ENCODE measurements at places on chromosomes 4 and X.
A peak's percentile ranks its signal among the peaks of the same experiment; 100 is the strongest.

- no peak for DNase-seq
Observed at GRCh38 chr4:33954759-33955158, 2289.6 kb downstream of the ARAP2 start.

- no peak for DNase-seq
Observed at GRCh38 chrX:38639730-38640129, 78.4 kb downstream of the TSPAN7 start.

GRCh38 chr4:187711586-187711985 is 284.0 kb upstream of the ZFP42 start:
- no peak for DNase-seq

DNA sequence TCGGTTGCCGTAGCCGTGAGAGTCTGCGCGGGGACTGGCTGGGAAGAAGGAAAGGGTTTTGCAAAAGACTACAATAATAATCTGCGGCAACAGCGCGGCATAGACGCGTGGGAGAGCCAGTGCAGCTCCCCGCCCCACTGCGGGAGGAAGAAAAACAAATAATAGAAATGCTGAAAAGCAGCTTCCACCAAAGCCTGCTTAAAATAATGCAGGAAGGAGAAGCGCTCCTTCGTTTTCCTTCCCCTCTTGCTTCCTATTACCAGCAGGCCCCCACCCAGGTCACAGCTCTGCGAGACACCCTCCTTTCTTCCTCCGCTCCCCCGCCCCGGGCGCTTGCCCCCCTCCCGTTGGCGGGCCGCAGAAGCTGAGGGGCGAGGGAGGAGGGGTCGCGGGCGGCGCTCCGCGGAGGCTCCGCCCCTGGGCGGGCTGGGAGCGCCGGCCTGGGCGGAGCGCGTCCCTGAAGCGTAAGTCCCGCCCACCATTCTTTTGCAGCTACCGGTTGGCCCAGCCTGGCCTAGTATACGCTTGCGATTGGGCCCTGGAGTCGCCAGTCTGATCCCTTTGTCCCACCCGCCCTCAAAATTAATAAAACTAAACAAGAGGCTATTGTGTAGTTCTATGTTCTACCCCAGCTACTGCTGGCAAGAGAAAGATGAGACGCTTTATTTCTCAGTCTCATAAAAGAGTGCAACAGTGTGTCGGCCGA is 636 bp upstream of the AMOT start:
- DNase-seq, result peak; percentile 90

- no peak for DNase-seq
Observed at GRCh38 chrX:42094218-42094617, 170.9 kb upstream of the CASK start.

GRCh38 chr4:38905652-38906385 is 38.2 kb downstream of the FAM114A1 start:
- no peak for DNase-seq

GRCh38 chrX:19924285-19924684 is 36.9 kb upstream of the SH3KBP1 start:
- no peak for DNase-seq

- DNase-seq, result no peak
Observed at GRCh38 chr4:172555725-172556124, 612.9 kb upstream of the GALNT7 start.

GRCh38 chr4:31427691-31428090 is 707.5 kb downstream of the PCDH7 start:
- no peak for DNase-seq

GRCh38 chr4:75717408-75717807 is 7.0 kb upstream of the USO1 start:
- no peak for DNase-seq

DNA sequence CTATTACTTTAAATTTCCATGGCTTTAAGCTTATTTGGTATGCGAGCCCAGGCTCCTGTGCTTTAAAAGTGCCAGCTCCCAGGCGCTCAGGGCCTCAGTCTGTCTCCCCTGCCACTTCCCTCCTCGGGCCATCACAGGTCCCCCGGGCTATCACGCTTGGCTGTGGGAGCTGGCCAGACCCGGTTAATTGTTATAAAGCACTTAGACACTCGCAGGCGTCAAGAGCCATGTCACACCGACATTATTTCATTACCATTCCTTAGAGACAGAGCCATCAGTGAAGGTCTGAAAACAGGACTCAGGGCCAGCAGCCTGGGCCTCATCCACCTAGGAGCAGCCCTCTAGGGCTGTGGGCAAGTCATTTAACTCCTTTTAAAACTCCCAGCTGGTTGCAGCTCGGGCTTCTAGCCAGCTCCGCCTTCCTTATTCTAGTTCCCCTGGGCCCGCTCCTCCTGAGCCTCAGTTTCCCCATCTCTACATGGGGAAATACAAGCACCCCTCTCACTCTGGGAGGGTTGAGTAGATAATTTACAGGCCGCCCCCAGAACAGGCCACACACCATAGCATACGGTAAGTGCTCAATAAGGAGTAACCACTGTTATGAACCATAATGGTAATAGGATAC is 99.0 kb downstream of the HMX1 start:
- no peak for DNase-seq

DNA sequence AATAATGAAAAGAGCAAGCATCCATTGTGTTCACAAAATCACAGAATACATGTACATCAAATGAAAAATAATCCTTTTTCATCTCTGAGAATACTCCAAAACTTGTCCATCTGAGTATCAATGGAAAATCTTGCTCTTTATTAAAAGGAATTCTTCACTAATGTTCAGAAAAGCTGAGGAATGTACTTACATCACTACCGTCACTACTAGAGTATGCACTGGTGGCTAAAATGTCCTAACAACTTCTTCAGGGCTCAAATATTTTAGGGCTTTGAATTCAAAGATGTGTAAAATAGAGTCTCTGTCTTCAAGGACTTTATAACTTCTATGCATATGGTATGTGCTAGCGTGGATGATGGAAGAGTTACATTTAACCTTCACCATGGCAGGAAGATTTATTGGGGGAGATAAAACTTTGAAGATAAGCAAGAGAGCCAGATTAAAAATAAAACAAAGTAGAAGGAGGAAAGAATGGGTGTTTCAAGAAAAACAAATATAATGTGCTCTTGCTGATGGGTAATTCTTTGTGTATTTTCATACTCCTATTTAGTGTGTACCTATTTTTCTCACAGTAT is 55.1 kb downstream of the DMD start:
- no peak for DNase-seq

GRCh38 chr4:33725861-33726260 is 2518.5 kb downstream of the ARAP2 start:
- no peak for DNase-seq

DNA sequence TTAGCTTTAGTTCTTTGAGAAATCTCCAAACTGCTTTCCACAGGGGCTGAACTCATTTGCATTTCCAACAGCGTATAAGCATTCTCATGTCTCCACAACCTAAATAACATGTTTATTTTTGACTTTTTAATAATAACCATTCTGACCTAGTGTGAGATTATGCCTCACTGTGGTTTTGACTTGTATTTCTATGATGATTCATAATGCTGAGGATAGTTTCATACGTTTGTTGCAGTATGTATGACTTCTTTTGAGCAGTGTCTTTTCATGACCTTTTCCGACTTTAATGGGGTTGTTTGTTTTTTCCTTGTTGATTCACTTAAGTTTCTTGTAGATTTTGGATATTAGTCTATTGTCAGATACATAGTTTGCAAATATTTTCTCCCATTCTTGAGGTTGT is 1833.0 kb upstream of the PCDH10 start:
- DNase-seq, result no peak

DNA sequence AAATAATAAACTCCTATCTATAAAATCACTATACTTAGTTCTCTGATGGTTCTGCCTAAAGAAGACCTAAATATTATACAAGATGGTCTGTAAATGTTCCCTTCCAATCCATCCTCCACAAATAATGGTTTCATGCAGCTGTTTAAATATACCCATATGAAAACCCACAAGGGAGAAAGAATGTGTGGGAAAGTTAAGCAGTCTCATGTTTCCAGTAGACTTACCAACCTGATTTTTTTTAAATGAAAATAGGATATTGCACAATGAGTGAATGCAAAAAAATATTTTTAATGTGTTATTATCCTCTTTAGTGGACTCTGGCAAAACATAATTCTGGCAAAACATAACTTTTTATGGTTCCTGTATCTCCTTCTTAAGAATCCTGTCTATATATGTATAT is 23.3 kb downstream of the CAMK2D start:
- no peak for DNase-seq

- no peak for DNase-seq
Observed at GRCh38 chrX:71440401-71440800, 74.2 kb downstream of the TAF1 start.

GRCh38 chrX:22128961-22129360 is 96.8 kb downstream of the PHEX start:
- no peak for DNase-seq

GRCh38 chrX:39159921-39160507 is 358.8 kb downstream of the MID1IP1 start:
- DNase-seq, result no peak

DNA sequence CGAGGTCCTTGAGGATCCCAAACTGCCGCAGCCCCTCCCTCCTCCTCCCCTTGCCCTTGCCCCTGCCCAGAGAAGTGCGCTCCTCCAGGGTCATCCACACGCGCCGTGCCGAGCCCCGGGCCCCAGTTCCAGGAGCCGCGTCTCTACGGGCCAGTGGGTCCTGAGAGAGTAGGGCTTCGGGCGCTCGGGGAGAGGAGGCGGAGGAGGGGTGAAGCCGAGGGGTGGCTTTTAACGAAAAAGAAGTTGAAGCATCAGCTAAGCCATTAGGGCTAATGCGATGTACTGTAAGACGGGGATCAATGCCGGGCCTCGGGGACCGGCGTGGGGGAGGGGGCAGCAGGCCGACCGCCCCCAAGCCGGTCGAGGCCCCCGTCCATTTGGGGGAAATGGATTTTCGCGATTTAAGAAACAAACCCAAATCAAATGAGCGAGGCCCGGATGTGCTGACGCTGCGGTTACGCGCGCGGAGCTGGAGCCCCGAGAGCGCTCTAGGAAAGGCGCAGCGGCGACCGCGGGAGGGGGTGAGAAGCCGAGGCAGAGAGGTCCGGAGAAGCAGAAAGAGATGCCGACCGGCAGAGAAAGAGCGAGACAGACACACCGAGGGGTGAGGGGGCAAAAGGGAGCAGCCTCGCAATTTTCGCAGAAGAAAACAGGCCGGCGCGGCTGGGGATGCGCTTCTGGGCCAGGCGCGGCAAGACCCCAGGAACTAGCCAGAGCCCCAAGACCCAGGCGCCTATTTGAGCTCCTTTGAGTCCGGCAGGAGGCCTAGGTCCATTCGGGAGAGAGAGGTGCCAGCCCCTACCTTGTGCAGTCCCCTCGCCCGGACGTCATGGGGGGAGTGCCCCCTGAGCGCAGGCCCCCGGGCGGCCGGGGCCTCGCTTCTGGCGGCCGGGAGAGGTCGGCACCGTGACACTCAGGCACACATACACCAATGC is 13.6 kb downstream of the HMX1 start:
- no peak for DNase-seq

- DNase-seq, result no peak
Observed at GRCh38 chrX:45788315-45788714, 587.6 kb upstream of the DIPK2B start.

DNA sequence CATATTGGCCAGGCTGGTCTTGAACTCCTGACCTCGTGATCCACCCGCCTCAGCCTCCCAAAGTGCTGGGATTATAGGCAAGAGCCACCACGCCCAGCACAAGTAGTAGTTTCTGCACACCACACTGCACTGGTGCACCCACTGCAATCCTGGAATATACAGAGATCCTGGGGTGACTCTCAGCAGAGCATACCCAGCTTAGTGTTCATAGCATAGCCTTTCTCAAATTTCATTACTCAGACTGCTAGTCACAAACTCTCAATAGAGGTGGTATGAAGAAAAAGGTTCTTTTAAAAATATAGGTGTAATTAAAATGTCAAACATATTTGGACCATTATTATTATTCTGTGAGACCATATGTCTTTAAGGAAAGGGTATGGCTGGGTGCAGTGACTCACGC is 6.2 kb upstream of the ARHGAP10 start:
- no peak for DNase-seq

DNA sequence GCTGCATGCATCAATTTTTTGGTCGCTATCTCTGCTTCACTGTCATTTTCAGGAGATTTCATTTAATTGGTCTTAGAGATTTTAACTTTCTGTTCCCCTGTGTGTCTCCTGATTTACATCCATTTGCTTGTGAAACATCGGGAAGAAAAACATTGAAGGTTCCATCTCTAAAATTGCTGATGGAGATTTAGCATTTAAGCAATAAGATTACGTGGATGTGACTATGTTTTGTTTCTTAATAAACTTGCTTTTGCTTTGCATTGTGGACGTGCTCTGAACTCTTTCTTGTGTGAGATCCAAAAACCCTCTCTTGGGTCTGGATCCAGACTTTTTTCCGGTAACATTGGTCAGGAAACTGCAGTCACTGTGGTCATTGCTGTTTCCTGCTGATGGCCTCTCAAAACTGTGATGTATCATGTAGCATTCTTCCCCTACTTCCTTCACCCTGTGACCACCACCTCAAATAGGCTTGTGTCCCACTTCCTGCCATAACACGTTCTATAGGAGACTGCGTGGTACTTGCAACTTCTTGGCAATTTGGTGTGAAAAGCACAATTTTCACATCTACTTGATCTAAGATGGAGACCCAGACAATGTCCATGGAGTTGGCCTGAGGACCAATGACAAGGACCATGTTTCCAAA is 4.9 kb downstream of the CXCL2 start:
- DNase-seq, result no peak

DNA sequence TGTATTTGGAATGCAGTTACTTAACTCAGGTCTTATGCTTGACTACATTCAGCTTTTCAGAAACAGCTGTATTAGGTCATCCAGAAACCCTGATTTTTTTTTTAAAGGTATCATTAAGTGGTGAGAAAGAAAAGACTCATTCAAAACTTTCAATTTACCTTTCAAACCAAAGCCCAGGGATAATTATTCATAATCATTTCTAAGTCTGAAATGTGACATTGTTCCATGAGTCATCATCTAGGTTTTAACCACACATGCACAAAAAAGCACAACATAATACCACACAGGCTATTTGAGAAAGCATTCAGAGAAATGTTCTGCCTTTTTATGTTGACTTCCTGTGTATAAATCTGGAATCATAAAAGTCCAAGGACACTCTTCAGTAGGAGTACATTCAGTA is 288.2 kb downstream of the IL1RAPL2 start:
- DNase-seq, result no peak

GRCh38 chr4:153676984-153677383 is 7.1 kb upstream of the TLR2 start:
- no peak for DNase-seq

- no peak for DNase-seq
Observed at GRCh38 chrX:21974011-21974385, 33.5 kb downstream of the SMS start.

DNA sequence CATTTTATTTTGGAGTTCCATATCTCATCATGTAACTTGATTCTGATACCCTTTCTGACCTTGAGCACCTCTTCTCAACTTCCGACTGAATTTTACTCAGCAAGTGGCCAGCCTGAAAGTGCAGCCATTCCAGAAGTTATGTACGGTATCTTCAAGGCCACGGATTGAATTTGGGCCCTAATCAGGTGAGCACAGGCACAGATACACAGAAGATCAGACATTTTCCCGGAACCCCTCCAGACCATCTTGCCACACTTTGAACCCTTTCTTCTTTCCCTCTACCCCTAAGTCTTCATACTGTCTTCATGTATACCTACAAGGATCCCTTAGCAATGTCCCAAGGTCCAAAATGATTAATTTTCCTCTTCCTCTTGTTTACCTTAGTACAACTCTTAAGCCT is 108.2 kb downstream of the FNIP2 start:
- DNase-seq, result no peak

GRCh38 chrX:37455381-37455780 is 106.2 kb downstream of the PRRG1 start:
- peak; percentile 37 for DNase-seq

- DNase-seq, result no peak
Observed at GRCh38 chr4:40573593-40574311, 55.9 kb downstream of the RBM47 start.

Data from NCI-H2081 (cell line).